ENCODE measurements at places on chromosomes 6 and 20.
A peak's percentile ranks its signal among the peaks of the same experiment; 100 is the strongest.

GRCh38 chr6:26045065-26045927 is 41.9 kb upstream of the HFE start:
- peak; percentile 96 for DNase-seq

DNA sequence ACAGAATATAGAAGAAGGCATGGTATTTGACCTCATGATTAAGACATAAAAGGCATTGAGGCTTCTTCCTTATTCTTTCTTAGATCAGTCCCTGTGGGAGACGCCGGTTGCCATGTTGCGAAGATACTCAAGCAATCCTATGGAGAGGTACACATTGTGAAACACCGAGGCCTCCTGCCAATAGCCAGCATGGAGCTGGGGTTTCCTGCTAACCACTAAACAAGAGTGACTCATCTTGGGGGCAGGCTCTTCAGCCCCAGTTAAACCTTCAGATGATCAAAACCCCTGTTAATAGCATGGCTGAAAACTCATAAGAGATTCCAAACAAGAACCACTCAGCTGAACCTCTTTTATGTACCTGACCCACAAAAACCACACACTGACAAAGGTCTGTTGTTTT is 478.8 kb downstream of the CD83 start:
- peak; percentile 19 for DNase-seq

- DNase-seq: peak; percentile 32
Observed at GRCh38 chr6:98833307-98834059, 891 bp upstream of the POU3F2 start.

DNA sequence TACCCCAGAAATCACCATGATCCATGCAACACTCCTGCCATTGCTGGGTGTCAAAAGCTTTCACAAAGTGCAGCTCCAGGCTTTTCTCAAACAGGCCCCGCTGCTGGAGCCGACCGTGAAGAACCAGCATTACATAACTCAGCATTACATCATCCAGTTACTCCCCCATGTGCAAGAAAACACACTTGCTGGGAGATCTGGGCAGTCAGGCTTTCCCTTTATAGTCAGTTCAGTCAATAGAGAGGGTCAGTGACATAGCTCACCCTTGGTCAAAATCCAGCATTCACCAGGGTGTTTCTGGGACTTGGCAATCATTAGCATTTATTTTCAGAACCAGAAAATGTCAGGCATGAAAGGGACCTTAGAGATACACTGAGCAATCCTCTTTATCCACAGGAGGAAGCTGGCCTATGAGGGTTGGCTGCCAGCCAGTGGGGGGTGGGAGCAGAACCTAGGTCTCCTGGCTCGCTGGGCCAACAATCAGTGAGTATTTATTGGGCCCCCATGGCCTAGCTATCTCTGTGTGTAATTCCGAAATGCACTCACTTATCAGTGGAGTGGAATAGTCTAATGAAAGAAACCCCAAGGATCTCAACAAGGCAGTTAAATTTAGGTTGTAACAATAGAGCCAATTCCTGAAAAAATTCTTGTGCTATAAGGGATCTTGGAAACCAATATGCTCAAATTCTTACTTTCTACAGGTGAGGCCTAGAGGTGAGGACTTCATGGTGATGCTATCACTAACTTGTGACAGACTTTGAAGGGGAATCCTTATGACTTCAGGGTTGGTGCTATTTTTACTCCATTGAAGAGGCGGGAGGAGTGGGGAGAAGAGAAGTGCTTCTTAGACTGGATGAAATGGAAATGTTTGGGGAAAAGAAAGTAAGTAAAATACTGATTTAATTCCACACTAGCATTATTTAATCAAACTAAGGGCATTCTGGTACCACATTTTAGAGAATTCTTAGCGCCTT is 54.6 kb downstream of the LYRM4 start:
- DNase-seq: peak; percentile 83

- peak; percentile 12 for DNase-seq
Observed at GRCh38 chr6:144617191-144617590, 332.1 kb downstream of the UTRN start.

DNA sequence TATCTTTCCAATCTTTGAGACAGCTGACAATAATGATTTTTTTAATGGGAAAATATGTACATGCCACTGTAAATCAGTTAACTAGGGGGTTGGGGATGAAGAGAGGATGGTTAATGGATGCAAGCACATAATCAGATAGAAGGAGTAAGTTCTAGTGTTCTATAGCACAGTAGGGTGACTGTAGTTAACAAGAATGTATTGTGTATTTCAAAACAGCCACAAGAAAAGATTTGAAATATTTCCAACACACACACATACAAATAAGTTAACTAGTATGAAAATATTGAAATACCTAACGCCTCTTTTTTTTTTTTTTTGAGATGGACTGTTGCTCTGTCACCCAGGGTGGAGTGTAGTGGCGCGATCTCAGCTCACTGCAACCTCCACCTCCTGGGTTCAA is 153.4 kb upstream of the SALL4 start:
- peak; percentile 20 for DNase-seq

- DNase-seq: no peak
Observed at GRCh38 chr6:125831659-125832058, 40.9 kb downstream of the NCOA7 start.

DNA sequence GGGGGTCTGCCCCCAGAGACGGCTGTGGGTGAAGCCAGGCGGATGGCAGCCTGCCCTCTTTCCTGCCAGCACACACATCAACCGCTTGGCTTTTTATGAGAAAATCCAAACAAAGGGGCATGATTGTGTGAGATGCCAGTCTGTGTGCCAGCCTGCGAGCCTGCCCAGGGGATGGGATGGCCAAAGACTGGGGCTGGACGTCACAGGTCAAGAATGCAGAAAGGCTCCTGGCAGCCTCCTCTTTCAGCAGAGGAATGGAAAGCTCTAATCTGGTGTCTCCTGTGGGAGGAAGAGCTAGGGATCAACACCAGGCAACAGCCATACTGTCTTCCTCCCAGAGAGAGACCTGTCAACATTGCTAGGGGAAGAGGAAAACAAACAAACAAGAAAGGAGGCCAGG is 15.8 kb downstream of the TUBB2B start:
- no peak for DNase-seq

DNA sequence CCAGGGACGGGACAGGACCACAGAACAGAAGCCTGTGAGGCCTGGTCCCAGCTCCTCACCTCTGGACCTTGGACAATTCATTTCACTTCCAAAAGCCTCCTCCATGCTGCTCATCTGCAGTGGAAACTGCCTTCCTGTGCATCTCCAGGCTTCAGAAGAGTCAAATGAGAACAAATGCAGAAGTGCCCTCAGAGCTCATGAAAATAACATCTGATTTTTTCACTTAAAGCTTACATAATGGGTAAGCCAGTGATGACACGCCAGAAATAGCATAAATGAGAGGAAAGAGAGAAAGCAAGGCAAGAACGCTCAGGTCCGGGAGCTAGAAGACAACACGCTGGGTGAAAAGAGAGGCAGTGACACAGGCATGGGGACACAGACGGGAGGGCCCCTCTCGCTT is 7.9 kb downstream of the CNKSR3 start:
- no peak for DNase-seq

DNA sequence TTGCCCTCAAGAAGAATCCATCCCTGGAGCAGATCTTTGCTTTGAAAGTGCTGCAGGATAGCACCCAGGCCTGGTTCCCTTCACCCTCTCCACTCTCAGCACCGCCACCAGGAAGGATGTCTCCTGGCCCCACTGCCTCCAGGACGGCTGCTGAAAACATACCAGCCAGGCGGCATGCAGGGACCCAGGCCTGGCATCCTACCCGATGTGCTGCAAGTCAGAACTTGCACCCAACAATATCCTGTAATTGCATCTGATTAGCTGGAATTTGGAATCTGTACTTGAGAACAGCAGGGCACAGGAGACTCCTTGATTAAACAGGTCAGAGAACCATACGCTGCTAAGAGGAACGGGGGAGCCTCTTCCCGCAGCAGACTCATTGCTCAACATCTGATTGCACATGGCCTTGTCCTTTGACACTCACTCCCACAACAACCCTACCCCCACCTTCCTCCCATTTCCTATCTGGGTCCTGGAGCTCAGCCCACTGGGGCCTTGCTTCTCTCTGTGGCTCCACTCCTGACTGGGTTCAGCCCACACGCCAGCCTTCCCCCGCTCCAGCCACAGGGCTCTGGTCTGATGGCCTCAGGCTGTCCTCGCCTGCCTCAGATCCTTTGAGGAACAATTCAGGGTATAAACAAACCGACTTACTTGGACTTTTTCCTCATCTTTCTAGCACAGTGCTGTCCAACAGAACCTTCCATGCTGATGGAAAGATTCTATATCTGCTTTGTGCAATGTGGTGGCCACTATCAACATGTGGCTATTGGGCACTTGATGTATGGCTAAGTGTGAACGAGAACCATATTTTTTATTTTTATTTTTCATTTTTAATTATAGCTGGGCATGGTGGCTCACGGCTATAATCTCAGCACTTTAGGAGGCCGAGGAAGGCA is 78.0 kb downstream of the FGD2 start:
- peak; percentile 50 for DNase-seq

DNA sequence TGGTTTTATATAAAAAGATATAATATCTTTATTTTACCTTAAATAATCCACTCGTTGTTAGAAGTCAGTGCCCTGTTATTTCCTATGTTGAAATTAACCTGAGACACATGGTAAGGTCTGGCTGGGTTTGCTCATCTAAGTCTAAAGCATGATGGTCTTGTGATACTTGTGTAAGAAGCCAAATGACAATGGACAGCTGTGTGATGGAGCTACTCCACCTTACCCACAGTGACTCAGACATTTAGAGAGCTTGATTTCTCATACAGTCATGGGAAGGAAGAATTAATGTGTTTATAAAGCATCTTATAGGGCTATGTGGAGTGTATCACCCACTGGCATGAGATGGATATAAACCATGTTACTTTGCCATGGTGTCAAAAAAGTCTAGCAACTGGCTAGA is 11.7 kb downstream of the CTCFL start:
- DNase-seq: peak; percentile 34

DNA sequence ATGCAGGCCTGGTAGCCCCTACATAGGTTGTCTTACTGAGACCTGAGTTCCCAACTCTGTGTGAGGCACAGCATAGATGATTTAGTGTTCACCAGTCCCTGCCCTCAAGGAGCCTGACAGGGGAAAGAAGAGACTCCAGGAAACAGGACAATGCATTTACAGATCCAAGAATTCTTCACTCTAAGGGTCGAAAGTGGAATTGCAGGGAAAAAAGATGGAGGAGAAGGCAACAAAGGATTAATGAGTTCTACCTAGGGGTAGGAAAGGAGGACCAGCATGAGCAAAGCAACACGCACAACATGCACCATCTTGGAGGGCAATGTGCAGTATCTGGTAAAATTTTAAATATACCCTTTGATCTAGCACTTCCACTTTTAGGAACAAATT is 5.9 kb downstream of the SPAG4 start:
- DNase-seq: no peak

GRCh38 chr20:20395087-20395486 is 27.2 kb downstream of the INSM1 start:
- DNase-seq: no peak

- DNase-seq: no peak
Observed at GRCh38 chr6:90304308-90304707, 7.7 kb upstream of the BACH2 start.

GRCh38 chr6:128532136-128532535 is 11.7 kb upstream of the PTPRK start:
- no peak for DNase-seq

- DNase-seq: peak; percentile 7
Observed at GRCh38 chr6:117906958-117907600, at the start of gene SLC35F1. Gene SLC35F1, plus strand, starts transcription at chr6:117907264.

DNA sequence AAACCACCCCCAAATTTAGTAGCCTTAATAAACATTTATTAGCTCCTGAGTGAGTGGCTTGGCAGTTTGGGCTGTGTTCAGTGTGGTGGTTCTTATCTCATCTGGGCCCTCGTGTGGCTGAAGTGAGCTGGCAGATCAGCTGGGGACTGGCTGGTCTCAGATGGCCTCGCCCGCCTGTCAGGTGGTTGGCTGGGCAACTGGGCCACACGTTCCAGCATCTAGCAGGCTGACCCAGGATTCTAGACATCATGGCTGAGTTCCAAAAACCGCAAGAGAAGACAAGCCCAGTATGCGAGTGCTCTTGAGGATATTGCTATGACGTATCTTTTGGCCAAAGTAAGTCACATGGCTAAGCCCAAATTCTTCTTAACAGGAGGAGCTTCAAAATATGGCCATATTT is 28.9 kb downstream of the EIF2S2 start:
- DNase-seq: peak; percentile 99

GRCh38 chr20:45153752-45154151 is 20.9 kb upstream of the PI3 start:
- no peak for DNase-seq

- no peak for DNase-seq
Observed at GRCh38 chr6:167559675-167560479, 235.0 kb downstream of the TTLL2 start.

DNA sequence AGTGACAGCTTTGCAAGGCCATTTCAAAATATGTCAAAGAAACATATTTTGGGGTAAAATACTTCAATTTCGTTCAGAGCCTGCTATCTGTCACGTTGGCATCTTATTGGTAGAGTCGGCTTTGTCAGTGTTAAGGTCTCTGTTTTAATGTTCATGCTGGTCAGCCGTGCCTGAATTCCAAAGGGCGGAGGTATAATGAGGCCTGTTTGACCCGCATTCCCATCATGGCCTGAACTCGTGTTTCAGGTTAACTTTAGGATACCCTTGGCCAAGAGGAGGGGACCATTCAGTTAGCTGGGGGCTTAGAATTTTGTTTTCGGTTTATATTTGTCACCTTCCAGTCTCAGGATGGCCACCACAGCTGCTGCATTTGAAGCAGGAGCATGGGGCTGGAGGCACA is 236.4 kb downstream of the NFATC2 start:
- no peak for DNase-seq

DNA sequence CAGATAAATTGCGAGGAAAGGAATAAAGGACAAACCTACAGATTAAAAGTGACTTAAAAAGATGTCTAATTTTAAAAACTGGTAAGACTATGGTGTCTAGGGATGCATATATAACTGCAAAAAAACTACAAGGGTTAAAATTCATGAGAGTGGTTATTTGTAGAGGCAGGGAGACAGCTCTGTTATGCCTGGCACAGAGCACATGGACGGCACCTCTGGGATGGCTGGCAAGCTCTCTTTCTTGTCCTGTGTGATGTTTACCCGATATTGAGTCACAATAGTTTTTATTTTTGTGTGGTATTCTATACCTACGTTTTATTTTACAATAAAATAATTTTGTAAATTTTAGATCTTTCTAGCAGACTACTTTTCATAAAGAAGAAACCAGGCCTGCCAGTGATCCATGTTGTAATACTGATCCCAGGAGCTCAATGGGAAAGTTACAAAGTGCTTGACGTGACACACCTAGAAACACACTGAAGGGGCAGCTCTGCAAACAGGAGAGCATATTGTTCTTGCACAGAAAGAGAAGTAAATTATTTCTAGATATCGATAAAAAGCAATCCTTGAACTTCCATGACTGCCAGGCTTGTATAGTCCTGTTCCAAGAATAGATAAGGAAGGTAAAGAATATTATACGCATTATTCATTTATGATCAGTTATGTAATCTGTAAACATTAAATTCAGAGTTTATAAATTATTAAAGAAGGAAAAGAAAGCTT is 290.0 kb downstream of the PTPRK start:
- DNase-seq: no peak

DNA sequence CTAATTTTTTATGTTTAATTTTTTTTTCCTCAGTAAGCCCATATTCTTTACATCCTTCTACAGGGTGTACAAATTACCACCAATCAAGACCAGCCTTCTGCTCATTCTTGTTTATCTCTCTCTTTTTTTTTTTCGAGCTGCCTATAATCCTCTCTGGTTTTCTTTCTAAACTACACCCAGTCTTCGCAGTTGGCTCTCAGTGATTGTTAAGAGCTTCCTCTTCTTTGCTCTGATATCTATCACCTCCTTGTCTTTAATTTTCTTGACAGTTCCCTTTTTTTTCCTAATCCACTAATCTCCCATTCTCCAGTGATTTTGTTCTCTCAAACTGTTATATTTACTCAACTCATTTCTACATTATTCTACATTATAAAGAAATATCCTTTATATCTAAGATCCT is 38.5 kb upstream of the PTPRK start:
- no peak for DNase-seq

Data from fibroblast of the aortic adventitia (primary cell).